ENCODE measurements at places on chromosomes 7 and 10.

DNA sequence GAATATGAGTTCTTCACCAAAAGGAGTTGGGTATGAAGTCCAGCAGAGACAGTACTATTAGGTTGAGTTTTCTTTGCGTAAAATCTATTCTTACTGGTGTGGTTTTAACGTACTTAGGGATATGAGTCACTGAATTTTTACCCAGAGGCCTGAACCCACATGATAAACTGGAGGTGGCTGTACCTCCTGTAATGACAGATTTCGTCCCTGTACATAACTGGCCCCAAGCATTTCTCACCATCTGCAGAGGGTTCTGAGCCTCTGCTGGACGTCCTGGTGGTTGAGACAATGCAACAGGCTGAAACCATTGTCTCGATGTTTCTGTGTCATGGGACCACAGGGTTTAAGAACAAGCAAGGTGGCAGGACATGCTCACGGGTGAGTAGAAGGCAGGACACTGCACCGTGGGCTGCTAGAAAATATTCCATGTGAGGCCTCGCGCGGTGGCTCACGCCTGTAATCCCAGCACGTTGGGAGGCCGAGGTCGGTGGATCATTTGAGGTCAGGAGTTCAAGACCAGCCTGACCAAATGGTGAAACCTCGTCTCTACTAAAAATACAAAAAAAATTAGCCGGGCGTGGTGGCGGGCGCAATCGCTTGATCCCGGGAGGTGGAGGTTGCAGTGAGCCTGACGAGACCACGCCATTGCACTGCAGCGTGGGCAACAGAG is 233.9 kb downstream of the DNAJB6 start:
- DNase-seq = no peak

DNA sequence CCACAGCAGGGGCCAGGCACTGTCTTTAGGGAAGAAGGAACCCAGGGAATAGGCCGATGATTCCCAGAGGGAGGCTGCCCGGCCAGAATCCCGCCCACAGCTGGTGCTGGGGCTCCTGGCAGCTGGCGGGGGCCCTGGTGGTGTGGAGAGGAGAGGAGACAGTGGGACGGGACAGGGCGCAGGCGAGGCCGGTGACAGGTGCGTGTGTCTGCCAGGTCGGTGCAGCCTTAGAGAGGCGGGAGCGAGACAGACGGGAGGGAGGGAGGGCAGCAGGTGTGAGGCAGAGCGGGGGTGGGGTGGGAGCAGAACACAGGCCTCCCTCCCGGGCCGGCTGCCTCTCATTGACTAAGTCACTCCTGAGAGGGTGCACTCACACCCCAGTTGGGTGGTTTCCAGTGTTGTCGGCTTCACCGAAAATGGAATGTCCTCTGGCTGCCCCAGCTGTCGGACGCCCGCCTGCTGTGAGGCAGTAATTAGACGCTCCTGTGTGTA is 55.2 kb downstream of the ELFN1 start:
- DNase-seq = no peak

GRCh38 chr10:1738950-1739349 is 1.6 kb upstream of the ADARB2 start:
- DNase-seq = no peak

GRCh38 chr7:133763076-133763640 is 364.0 kb upstream of the LRGUK start:
- no peak for DNase-seq

DNA sequence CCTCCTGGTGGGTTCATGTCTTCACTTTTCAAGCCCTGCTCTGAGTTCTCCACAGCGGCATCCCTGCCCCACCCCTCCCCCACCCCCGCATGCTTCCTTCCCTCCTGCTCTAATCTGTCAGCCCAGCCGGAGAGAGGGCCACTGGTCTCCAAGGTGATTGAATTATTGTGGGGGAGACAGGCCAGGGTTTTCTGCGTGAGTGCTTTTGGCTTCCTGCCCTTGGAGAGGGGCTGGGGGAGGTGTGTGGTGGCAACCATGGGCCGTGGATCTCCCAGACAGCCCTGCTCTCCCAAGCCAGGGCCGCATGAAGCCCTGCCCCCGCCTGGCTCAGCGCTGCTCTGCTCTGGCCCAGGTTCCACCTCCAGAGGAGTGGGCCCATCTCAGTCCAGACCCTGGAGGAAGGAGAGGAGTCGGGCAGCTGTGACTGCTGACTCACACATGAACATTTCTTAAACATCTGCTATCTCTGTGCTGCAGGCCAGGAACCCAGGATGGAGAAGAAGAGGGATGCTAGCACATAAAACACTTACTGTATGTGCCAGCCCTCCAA is 109.9 kb downstream of the ZMIZ1 start:
- DNase-seq = peak; percentile 15

GRCh38 chr10:43160921-43161255 is 22.6 kb downstream of the CSGALNACT2 start:
- no peak for DNase-seq

DNA sequence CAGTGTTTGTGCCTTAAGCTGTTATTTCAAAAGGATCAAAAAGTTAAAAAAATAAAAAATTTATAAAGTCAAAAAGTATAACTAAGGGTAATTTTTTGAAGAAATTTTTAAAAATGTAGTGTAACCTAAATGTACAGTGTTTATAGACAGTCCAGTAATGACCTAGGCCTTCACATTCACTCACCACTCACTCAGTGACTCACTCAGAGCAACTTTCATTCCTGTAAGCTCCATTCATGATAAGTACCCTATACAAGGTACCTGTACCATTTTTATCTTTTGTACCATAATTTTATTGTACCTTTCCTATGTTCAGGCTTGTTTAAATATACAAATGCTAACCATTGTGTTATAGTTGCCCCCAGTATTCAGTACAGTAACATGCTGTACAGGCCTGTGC is 21.5 kb downstream of the DNAJC9 start:
- no peak for DNase-seq

- DNase-seq = no peak
These were observed 70.4 kb downstream of the ASB13 start for GRCh38 chr10:5595994-5596471.

DNA sequence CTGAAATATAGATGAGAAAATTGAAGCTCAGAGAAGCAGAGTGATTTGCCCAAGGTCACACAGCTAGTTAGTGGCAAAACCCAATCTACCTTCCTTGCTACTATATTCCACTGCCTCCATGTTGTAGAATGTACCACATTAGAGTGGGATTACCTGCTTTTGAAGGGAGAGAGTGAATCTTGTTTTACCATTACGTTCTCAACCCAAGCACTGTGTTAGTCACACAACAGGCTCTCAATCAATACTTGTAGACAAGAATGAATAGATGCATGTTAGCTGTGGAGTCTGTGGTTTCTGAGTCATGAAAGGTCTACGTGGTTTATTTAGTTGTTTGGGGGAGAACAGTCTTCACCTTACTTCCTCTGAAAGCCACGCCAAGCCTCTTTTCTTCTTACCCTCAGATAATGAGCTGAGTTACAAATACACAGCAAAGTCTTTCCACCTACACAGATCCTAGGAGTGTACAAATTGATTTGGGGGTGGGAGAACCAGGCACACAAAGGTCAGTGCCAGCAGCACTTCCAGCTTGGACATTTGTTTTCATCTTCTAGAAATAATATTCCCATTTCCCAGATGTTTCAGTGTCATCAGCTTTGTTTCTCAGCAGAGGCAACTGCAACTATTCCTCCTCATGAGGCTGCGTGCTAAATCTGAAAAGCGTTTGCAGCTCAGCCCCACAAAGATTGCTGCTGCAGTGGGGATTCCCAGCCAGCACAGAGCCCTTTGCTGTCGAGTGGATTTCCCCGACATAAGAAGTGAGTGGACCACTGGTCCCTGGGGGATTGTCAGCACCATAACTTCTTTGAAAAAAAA is 71.5 kb upstream of the ADO start:
- DNase-seq = no peak

DNA sequence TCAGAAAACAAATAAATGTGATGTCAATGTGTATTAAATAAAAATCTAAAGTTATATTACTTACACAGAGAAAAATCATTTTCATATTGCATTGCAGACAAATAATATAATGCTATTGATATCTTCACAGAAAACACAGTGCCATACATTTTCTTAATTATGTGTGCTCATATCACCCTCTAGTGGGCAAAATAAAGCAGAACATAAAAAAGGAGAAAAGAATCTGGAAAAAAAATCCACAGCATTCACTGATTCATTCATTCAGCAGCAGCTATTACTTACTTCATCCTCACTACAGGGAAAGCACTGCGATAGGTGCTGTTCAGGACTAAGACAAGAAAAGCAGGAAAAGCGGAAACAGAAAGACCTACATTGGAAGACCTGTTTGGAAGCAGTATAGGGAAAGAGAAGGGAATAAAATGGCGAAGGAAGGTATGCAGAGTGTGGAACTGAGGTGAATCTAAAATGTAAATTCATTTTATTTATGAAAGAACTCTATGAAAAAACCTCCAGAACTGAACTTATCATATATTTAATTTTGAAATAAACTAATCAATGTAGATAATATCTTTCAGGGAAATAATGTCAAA is 73.2 kb downstream of the POT1 start:
- no peak for DNase-seq

GRCh38 chr10:132400041-132400546 is 3.1 kb downstream of the PWWP2B start:
- no peak for DNase-seq

GRCh38 chr7:44220046-44220357 is 19.2 kb downstream of the YKT6 start:
- no peak for DNase-seq

GRCh38 chr7:150788474-150789269 is 11.5 kb downstream of the TMEM176B start:
- DNase-seq = no peak

DNA sequence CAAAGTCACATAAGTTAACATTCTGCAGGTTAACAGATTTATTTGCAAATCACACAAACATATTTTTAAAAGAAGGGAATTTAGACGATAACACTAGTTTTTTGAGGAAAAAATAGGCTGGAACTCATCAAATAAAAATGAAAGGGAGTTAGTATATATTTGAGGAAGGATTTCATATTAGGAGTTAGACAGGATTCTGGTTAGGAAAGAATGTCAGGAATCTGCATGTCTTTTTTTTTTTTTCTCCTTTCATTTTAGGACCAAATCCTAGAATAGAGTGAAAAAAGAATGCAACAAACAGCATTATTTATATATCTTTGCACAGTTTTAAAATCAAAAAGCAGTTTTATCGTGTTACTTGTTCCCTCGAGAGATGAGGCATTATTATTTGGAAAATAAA is 8.9 kb upstream of the TRDMT1 start:
- DNase-seq = no peak

DNA sequence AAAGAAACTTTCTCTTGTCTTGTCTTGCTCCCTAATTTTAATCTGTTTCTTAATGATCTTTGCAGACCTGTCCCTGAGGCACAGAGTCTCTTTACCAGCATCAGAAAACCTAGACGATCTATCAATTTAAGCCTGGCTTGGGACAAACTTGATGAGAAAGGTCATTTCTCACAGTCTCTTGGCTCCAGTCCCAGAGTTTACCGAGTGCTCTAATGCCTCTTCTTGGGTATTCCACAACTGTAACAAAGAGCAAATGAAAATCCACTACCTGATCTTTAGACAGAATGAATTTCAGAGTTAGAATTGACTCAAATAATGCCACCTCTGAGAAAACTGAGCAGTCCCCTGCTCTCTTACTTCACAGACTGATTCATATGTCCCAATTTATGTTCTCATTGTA is 106.4 kb upstream of the DNAJB12 start:
- DNase-seq = no peak

GRCh38 chr10:36542493-36542892 is 582.9 kb upstream of the ANKRD30A start:
- no peak for DNase-seq

GRCh38 chr7:43482679-43483252 is 100.1 kb upstream of the STK17A start:
- no peak for DNase-seq

DNA sequence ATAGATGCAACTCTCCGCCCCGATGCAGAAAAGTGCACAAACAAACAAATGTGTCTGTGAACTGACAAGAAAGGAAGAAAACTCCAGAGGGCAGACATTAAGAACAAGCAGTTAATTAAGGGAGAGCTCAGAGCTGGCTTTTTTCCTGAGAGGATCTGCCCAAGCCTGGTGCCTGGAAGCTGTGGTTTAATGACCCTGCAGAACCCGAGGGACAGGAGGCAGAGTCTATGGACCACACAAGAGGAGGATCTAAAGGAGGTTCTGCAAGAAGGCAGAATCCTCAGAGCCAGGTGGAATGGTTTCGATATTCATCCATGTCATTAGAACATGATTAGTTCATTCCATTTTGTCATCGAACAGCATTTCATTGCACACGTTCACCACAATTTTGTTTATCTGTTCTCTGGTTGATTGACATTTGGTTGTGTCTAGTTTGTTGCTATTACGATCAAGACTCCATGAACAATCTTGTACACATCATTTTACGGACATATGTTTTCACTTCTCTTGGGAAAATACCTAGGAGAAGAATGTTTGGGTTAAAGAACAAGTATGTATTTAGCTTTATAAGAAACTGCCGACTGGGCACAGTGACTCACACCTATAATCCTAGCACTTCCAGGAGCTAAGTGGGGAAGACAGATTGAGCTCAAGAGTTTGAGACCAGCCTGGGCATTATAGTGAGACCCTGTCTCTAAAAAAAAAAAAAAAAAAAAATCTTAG is 560.2 kb downstream of the CALN1 start:
- no peak for DNase-seq

DNA sequence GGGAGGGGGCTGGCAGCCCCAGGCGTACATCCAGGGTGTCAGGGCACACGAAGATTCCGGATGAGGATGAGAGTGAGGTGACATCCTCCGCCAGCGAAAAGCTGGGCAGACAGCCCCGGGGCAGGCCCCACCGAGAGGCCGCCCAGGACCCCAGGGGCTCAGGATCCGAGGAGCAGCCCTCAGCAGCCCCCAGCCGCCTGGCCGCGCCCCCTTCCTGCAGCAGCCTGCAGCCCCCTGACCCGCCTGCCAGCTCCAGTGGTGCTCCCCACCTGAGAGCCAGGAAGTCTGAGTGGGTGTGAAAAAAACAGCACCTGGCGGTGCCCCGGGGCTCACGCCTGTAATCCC is 3.2 kb downstream of the GJD4 start:
- no peak for DNase-seq

- DNase-seq = no peak
These were observed 214.8 kb downstream of the CAMK1D start for GRCh38 chr10:12564173-12564572.

DNA sequence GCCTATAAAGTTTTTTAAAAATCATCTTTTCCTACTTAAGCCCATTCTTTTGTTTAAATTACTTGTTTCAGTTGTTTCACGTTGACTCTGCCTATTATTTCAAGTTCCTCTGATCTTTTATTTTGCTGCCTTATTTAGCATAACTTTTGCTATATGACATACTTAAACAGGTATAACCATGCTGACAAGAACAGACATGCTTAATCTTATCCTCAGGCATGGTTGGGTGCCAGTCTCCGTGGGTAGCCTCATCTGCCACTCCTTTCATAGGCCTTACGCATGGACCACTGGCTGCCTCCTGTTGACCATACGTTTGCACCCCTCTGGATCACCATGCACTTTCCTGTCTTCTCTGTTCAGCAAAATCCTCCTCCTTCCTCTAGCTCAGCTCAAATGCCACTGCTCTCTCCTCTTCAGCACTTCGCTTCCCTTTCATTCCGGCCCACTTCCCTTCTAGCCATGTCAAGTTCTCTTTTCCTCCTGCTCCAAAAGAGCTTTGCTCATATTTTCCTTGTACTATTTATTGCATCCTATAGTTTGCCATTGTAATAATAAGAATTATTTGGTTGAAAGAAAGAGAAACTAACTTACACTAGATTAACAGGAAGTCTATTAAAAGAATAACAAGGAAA is 10.0 kb upstream of the TSPAN33 start:
- DNase-seq = no peak

GRCh38 chr10:88705958-88706357 is at the start of gene LIPK:
Gene LIPK (plus strand): TSS chr10:88706249. CDS start chr10:88724544, 18,295 bp downstream.
- no peak for DNase-seq
